Left forelimb (tissue), 1 donor: ENCODE measurements at places on chromosomes 13 and 19.
A peak's percentile ranks its signal among the peaks of the same experiment; 100 is the strongest.

DNA sequence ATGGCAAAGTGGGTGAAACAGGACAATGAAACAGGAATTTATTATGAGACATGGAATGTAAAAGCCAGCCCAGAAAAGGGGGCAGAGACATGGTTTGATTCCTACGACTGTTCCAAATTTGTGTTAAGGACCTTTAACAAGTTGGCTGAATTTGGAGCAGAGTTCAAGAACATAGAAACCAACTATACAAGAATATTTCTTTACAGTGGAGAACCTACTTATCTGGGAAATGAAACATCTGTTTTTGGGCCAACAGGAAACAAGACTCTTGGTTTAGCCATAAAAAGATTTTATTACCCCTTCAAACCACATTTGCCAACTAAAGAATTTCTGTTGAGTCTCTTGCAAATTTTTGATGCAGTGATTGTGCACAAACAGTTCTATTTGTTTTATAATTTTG, 8.6 kb downstream of the CLN5 start:
- no peak for DNase-seq

- peak; percentile 75 for DNase-seq
Measured at GRCh38 chr13:59409211-59409610, 754.5 kb downstream of the DIAPH3 start.

- DNase-seq, result peak; percentile 90
Measured at GRCh38 chr19:15251749-15252397, 19.6 kb upstream of the EPHX3 start.

GRCh38 chr19:57057036-57057686, 62.6 kb upstream of the USP29 start:
- peak; percentile 92 for DNase-seq

- DNase-seq, result no peak
Measured at GRCh38 chr13:59837101-59837500, 326.6 kb downstream of the DIAPH3 start.

DNA sequence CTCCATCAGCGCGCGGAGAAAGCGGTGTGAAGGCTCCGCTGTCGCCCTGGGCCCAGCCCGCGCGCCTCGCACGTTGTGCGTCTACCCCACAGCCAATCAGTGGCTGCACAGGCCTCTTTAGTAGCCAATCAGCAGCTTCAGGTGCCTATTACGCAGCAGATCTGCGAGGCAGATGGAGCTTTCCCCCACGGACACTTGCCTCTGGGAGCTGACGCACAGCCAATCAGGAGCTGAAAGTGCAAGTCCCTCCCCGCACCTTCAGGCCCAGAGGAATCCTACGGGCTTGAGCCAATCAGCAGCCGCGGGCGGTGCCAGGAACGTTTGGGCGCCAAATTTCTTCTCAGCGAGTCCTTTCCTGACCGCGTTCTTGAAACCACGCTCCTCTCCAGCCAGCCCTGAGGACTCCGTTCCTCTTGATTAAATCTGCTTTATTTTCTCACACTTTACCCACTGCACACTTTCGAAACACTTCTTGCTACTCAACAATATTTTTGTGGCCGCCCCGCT, 39.9 kb downstream of the SIGLEC7 start:
- DNase-seq, result peak; percentile 38

DNA sequence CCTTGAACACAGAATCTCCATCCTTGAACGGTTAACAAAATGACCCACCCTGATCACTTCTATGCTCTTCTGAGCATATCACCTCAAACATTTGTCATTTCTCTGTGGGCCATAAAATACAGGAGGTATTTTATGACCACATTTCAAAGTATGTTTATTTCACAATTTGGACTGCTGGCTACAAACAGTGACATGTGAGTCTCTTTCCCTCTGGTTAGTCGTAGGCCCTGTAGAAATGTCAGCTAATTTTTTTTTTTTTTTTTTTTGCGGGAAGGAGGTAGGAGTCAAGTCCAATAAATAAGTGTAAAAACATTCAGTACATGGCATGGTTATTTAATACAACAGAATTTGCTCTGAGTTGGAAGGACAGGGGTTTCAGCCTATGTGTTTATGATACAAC, 70.7 kb downstream of the FOXO1 start:
- no peak for DNase-seq

DNA sequence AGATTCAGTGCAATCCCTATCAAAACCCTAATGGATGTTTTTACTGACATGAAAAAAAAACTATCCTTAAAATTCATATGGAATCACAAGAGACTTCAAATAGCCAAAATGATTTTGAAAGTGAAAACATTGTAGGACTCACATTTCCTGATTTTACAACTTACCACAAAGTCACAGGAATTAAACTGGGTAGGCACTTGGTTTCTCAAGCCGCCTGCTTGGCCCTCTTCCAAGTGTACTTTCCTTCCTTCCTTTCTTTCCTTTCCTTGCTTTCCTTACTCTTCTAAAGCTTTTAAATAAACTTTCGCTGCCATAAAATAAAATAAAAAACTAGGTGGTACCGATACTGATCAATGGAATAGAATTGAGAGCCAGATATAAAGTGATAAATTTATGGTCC, 21.0 kb upstream of the CD33 start:
- DNase-seq, result no peak

DNA sequence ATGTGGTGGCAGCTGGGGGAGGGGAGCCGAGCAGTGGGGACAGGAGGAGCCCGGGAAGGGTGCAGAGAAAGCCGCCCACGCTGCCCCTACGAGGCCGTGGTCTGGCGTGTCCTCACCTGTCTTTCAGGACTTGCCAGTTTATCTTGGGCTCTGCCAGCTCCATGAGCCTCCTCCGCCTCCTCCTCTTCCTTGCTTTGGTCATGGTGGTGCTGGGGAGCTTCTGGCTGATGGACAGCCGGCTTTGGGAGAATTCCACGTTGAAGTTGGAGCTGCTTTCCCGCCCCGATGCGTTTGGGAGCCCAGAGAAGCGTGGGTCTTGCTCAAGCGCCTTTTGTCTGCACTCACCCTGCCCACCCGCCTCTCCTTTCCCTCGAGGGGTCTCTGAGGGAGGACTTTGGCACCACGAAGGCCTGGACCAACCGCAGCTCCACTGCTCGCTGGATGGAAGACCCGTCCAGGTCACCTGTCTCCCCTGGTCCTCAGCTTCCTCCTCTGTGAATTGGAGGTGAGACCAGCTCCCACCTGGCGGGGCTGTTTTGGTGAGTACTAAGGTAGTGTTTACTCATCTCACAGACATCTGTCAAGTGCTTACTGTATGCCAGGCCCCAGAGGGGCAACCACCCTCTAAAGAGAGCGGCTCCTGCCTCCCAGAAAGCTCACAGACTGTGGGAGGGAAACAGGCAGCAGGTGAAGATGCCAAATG, 29.7 kb upstream of the MIER2 start:
- DNase-seq, result no peak

GRCh38 chr13:107716241-107716640, 499.1 kb downstream of the LIG4 start:
- no peak for DNase-seq

DNA sequence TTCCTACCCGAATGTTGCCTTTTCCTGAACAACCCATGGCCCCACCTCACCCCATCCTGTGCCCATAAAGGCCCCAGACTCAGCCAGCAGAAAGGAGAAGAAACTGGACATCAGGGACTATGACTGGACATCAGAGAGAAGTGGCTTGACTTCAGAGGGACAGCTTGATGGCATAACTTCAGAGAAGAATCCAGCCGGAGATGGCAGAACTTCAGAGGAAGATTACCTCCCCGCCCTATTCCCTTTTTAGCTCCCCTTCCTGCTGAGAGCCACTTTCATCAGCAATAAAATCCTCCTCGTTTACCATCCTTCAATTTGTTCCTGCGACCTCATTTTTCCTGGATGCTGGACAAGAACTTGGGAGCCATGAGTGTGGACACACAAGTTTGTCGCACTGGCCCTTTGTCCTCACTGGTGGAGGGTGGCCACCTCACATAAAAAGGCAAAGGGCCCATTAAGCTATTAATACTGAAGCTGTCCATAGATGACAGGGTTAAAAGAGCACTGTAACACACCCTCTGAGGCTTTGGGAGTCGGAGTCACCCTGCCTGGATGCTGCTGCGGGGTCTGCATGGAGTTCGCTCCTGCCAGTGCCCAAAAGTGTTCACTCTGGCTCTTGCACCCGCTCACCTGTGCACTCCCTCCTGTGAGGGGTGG, 260.4 kb downstream of the SLITRK1 start:
- no peak for DNase-seq

- no peak for DNase-seq
Measured at GRCh38 chr19:18286973-18287635, 5.7 kb upstream of the JUND start.

DNA sequence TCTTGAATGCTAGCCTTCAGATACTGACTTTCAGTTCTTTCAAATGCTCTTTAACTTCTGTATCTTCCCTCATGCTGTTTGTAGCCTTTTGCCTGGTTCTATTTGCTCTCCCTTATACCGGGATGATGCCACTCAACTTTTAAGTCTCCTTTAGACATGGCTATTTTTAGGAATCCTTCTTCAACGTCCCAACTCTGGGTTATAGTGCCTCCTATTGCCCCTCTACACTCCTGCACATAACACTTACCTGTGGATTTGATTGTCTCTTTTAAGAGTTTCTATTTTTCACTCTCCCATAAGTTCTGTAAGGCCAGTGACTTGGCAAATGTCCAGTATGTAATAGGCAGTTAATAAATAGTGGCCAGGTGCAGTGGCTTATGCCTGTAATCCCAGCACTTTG, 343.0 kb downstream of the KLF5 start:
- DNase-seq, result no peak

GRCh38 chr13:22839603-22840530, 340.9 kb upstream of the SGCG start:
- DNase-seq, result no peak

GRCh38 chr13:112034231-112034630, 32.7 kb upstream of the SOX1 start:
- no peak for DNase-seq

GRCh38 chr19:38395381-38396114, 7.1 kb downstream of the SPRED3 start:
- no peak for DNase-seq

- DNase-seq, result no peak
Measured at GRCh38 chr19:19662344-19662743, 1.1 kb downstream of the ATP13A1 start.

GRCh38 chr19:13260883-13261653, 110.9 kb downstream of the IER2 start:
- DNase-seq, result no peak

DNA sequence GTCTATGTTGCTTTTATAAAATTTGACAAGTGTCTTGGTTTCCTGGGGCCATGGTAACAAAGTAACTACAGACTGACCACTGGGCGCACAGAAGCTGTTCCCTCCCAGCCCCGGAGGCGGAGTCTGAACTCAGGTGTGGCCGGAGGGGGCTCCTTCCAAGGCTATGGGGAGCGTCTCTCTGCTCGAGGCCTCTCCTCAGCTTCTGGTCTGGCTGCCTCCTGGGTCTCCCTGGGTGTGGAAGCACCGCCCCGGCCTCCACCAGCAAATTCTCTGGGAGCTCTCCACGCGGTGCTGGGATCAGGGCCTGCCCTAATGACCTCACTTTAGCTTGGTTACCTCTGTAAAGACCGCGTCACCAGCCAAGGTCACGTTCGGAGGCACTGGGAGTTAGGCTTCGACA, 45.7 kb upstream of the F7 start:
- DNase-seq, result no peak

DNA sequence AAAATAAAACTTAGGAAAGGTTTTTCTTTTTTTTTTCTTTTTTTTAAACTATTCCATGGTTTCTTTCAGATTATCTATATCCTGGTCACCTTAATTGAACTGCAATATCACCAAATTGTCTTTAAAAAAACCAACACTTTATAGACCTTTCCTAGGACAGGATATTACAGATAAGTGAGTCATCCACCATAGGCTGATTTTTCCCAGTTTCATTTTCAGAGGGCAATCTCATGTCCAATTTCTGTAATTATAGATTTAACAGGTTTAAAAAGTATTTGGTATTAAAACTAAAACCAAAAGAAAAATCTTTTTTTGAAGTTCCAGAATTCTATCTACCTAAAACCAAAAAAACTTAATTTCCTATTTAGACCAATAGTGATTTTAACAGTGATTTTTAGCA, 13.2 kb downstream of the SPART start:
- DNase-seq, result no peak

DNA sequence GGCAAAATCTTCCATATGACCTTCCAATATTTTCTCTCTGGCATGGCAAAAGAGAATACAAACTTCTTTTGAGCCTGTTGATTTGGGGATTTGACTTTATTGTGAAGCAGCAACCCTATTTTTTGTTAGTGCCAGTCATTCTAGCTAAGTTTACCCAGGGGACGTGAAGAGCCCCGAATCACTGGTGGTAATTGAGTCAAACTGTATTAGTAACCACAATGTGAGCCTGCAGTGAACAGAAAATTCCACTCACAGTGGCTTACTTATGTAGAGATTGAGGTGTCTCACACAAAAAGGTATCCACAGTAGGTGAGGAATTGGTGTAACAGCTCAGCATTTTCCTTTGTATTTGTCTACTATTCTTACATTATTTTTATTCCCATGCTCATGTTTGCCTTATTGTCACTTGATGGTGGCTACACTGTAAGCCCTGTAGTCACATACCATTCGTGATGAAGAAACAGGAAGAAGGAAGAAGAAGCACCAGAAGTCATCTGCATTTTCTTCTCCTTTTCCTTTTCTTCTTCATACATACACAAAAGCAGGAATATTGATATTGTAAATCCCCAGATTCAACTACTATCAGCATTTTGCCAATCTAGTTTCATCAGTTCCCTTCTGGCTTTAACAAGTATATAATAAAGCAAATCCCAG, 33.3 kb upstream of the MYCBP2 start:
- DNase-seq, result no peak

DNA sequence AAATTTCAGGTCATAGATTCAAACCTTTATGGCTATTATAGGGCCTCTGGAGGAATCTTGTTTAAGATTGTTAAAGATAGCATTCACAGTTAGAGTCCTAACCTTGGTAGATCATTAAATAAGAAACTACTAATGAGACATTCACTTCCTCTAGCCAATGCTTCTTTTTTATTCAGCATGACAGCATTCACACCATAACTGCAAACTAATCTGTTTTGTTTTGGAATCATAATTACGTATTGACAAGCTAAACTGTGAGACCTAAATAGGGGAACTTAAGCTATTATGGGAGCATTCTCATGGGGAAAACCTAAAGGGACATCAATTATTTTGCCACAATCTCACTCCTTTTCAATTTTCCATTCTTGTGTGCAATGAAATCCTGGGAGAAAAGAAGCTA, 653.8 kb downstream of the PCDH9 start:
- DNase-seq, result no peak

- no peak for DNase-seq
Measured at GRCh38 chr19:30890033-30890432, 459.2 kb downstream of the TSHZ3 start.

- no peak for DNase-seq
Measured at GRCh38 chr19:5572556-5573286, 5.0 kb upstream of the TINCR start.

- DNase-seq, result no peak
Measured at GRCh38 chr13:40126306-40127085, 471.0 kb downstream of the COG6 start.

DNA sequence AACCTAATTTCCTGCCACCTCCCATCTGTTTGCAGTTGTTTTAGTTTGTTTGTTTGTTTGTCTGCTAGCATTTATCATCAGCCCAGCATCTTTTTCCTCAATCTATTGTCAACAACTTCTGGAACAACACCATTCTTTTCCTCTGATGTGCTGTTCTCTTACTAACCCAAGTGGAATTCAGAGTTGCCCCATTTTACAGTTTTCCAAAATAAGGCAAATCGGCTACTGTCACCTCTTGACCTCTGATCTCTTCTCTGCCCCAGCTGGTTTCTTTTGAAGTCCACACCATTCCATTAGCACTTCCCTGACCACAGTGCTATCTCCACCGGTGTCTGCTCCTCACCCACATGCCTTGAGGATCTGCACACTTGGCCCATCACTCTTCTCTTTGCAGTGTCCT, 102.4 kb downstream of the EFNB2 start:
- DNase-seq, result no peak

- DNase-seq, result no peak
Measured at GRCh38 chr13:20991741-20992520, 69.5 kb downstream of the LATS2 start.
